NCI-H2029 treated with DMSO at 0.1 percent for 48 hours (cell line): ENCODE measurements at places on chromosomes 16 and 17.

GRCh38 chr17:61307905-61308886, 91.4 kb upstream of the TBX2 start:
- no peak for DNase-seq

- peak; percentile 45 for DNase-seq
Observed at GRCh38 chr17:37567137-37567536, 42.1 kb downstream of the SYNRG start.

- no peak for DNase-seq
Observed at GRCh38 chr16:87877942-87878507, 8.7 kb upstream of the SLC7A5 start.

DNA sequence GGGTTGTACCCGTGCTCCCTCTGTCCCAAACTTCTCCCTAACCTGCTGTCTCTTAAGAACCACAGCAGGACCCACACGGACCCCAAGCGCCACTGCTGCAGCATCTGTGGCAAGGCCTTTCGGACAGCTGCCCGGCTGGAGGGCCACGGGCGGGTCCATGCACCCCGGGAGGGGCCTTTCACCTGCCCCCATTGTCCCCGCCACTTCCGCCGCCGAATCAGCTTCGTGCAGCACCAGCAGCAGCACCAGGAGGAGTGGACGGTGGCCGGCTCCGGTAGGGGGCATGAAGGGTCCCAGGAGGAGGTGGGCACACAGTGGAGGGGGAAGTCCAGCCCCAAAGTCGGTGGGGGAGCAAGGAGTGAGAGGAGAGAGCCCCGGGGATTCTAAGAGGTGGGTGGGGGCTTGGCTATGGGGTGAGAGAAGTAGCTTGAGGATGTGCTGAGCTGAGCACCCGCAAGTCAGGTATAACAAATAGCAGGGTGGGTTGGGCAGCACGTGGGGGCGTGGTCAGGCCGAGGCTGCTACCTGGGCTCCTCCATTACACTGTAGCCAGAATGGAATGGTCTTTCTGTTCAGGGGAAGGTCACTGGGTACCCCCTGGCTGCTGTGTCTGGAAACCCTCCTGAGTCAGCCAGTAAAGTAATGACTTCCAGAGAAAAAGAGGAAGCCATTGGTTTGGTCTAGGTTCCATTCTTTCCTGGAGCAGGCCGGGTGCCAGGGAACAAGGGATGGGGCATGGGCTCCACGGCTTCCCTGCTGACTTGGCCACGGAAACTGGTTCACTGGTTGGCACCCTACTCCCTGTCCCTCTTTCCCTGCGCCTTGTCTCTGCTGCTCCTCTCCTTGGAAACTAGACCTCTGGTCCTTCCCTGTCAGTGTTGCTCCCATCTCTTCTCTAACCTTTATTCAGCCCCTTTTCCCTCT, 7.1 kb downstream of the PRSS53 start:
- DNase-seq = no peak

DNA sequence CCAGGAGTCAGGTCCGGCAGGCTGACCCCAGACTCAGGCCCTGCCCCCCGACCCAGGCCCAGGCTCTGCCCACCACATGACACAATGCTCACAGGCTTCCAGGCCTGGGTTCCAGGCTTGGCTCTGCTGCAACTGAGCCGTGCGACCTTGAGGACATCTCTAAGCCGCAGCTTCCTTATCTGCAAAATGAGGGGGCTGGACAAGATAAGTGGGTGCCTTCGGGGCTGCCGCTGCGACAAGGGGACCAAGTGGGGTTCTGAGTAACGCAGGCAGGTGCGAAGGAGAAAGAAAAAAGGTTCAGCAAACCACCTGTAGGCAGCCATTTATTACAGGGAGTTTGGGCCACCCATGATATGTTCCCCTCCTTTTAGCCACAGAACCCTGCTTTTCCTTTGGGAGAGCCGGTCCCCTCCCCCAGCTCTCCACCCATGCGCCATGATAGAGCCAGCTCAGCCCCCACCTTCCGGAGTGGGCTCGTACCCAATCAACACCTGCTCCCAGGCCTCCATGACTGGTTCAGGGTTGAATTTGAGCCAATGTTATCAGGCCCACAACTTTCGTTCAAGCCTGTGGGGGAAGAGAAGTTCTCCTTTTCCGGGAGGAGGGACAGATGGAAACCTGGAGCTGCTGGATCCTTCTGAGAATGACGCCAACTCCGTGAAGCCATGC, 38.2 kb downstream of the RTN4RL1 start:
- no peak for DNase-seq

DNA sequence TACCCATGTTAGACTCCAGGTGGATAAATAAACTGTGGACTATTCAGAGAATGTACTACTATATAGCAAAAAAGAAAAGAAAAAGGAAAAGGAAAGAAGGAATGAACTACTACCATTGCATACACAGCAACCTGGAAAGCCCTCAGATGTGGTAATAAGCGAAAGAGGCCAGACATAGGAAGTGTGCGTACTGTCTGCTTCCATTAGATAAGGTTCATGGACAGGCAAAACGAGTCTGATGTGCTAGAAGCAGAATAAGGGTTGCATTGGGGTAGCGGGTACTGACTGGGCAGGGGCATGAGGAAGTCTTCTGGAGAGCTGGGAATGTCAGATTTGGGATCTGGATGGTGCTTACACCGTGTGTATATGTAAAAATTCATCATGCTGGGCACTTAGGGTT, 21.8 kb downstream of the CLEC16A start:
- DNase-seq = no peak

GRCh38 chr17:58330997-58331814, 2.6 kb upstream of the TSPOAP1 start:
- DNase-seq = no peak

DNA sequence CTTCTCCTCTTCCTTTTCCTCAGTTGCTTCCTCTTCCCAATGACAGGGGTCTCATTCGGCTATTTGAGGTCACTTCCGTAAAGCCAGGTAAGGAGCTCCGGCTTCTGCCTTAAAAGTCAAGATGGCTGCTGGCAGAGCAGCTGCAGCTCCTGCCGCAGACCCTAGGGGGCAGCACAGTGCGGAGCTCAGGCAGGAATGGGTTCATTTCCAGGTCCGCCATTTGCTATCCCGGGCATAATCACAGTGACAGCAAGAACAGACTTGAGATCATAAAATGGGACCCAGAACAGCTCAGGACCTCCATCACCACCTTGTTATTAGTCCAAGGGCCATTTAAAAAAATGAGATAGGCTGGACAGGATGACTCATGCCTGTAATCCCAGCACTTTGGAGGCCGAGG, 199.5 kb downstream of the ZNF18 start:
- no peak for DNase-seq
